ENCODE measurements at places on chromosomes 3 and 15.

- no peak overlapping the region for H3K27ac ChIP-seq
- no peaks in the 10 kb centered on the region for H3K4me1 ChIP-seq
- no peaks in the 10 kb centered on the region for H3K36me3 ChIP-seq
Observed at GRCh38 chr3:178623666-178624255, 87.5 kb downstream of the KCNMB2 start.

GRCh38 chr3:110378481-110378880, 693.1 kb upstream of the NECTIN3 start:
- no peak for ATAC-seq
- no peaks in the 10 kb centered on the region for H3K27me3 ChIP-seq
- no peak overlapping the region for H3K4me3 ChIP-seq

DNA sequence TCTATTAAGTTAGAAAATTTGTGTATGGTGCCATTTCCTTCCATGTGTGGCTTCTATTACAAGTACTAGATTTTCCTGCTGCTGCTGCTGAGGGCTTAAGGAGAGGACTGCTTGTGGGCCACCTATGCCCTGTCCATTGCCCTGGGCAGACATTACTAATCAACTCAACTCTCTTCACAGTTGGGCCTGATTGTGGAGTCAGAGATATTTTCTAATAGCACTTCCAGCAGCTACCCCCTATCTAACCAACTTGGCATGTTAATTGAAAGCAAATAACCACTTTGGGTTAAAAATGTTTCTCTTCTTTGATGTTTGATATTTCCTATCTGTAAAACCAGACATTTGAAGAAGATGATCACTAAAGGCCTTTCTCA, 242.0 kb downstream of the EDEM1 start:
- ATAC-seq: no peak
- H3K27me3 ChIP-seq: peaks cover 4% of the 10 kb centered on the region
- no peak overlapping the region for H3K4me3 ChIP-seq
- no peaks in the 10 kb centered on the region for H3K36me3 ChIP-seq
- no peak overlapping the region for H3K27ac ChIP-seq

GRCh38 chr15:96273317-96274086, 57.0 kb upstream of the NR2F2 start:
- H3K27me3 ChIP-seq: no peaks in the 10 kb centered on the region
- no peak overlapping the region for H3K4me3 ChIP-seq
- no peaks in the 10 kb centered on the region for H3K4me1 ChIP-seq
- H3K36me3 ChIP-seq: no peaks in the 10 kb centered on the region
- no peak overlapping the region for H3K27ac ChIP-seq

DNA sequence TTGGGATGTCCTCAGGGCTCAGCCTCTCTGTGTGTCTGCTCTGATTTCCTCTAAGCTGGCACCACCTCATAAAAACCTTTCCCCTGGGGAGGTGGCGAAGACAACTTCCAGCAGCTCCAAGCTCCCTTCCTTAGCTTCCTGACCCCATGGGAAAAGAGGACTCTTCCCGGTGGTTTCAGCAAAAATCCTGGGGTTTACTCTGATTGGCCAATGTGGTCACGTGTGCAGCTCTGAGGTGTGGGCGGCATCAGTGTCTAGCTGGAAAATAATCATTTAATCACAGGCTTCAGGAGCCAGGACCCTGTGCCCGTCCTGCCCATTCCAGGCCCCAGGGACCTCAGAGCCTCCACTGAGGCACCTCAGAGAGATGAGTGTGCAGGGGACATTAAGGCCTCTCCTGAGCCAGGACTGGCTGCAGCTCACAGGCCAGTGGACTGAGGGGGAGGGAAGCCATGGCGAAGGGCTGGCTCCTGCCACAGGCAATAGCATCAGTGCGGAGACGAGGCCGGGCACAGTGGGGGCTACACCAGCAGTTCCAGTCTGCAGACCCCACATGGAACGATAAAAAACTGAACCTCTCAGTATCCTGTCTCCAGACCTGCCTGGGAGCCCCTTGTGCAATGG, 104.1 kb downstream of the TPRA1 start:
- H3K27me3 ChIP-seq: peaks cover 37% of the 10 kb centered on the region
- no peak overlapping the region for H3K4me3 ChIP-seq
- H3K36me3 ChIP-seq: no peaks in the 10 kb centered on the region
- H3K4me1 ChIP-seq: peaks cover 4% of the 10 kb centered on the region

DNA sequence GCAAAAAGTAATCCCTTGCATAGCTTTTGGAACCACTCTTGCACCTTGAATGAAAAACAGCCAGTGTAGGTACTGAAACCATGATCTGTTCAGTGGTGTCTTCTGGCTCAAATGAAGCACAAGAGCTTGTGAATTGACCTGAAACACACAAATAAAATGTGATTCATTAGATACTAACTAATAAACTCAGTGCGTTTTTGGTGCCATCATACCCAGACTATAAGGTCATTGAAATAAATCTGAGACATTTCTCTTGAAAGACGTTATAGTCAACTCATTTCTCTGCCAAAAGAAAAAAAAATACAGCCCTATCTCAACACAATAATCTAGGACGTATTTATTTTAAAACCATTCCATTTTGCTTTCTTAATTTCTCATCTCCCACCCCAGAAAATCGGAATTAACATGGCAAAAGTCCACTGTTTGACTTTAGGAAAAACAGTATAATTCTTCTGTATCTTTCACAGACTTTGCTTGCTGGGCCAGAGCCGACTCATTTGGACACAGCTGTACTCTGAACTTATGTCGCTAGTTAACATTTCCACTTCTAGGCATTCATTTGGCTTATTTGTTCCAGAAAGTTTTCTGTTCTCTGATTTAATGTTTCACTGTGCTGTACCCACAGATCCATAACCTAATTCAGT, 284.9 kb upstream of the TBL1XR1 start:
- no peaks in the 10 kb centered on the region for H3K36me3 ChIP-seq
- no peak for ATAC-seq

DNA sequence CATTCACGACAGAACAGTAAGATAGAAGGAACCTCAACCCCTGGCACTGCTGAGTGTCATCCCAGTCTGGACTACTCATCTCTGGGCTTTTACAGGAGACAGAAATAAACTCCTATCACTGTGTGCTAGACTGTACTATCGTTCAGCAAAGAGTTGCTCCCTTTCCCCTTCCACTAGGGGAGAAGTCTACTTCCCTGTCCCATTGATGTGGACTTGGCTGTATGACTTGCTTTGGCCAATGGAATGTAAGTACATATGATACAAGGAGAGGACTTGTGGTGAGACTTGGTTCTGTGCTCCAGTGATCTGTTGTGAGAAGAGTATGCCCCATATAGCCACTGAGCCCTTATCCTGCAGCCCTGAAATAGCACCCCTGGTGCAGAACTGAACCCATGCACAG, 5.3 kb upstream of the KIF7 start:
- no peaks in the 10 kb centered on the region for H3K36me3 ChIP-seq
- no peak for ATAC-seq
- H3K4me1 ChIP-seq: peaks cover 6% of the 10 kb centered on the region
- no peak overlapping the region for H3K4me3 ChIP-seq
- peaks cover 45% of the 10 kb centered on the region for H3K27me3 ChIP-seq

DNA sequence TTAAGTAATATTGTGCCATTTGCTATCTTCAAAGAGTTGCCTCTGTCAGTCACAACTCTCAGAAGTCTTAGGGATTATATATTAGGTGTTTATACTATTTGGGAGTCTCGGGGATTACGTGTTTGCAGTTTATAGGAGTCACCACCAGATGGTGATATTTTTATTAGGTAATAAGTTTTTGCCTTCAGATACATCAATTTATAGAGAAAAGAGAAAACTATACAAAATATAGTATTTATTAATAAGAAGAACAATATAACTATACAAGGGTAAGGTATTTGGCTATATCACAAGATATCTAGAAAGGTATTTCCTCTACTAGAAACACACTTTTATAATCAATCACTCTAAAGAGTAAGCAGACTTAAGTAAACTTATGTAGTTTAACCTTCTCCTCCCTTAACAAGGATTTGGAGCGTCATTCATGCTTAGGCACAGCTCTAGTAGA, 10.7 kb upstream of the DHX36 start:
- no peaks in the 10 kb centered on the region for H3K4me1 ChIP-seq
- H3K4me3 ChIP-seq: no peak overlapping the region
- H3K27me3 ChIP-seq: peaks cover 8% of the 10 kb centered on the region
- no peaks in the 10 kb centered on the region for H3K36me3 ChIP-seq
- ATAC-seq: no peak

- H3K36me3 ChIP-seq: no peaks in the 10 kb centered on the region
- no peak overlapping the region for H3K4me3 ChIP-seq
- ATAC-seq: no peak
Observed at GRCh38 chr3:12273045-12273695, 15.7 kb upstream of the PPARG start.

DNA sequence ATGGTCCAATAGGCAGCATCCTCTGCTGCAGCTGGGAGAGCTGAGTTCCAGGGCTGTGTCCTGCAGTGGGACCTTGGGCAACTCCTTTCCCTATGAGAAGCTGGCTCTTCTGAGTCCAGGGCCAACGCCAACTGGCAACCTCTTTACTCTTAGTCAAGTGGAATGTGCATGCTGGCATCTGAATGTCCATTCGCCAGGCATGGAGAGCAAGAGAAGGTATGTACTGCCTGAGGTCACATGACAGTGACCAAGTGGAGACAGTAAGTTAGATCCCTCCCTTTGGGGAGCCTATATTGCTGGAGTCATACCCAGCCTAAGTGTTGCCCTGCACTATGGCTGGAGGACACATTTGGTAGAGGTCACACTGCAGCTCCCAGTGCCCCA, 12.1 kb downstream of the HEMK1 start:
- peaks cover 26% of the 10 kb centered on the region for H3K4me1 ChIP-seq
- no peak for ATAC-seq
- H3K4me3 ChIP-seq: no peak overlapping the region
- H3K27me3 ChIP-seq: no peaks in the 10 kb centered on the region

DNA sequence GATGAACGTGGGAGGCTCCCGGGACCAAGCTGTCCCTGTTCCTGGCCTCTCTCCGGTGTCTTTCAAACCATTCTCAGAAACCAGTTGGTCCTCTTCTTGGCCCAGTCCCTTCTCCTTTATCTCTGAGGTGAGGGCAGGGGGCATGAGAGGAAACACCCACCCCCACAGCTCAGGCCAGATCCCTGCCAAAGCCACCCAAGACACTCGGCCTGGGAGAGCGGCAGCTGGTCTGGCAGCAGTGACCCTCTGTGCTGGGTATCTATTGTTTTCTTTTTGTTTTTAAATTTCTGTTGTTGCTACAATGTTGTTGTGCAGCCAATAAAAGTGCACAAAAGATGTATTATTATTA, 27.3 kb downstream of the ACSBG1 start:
- ATAC-seq: no peak
- no peak overlapping the region for H3K4me3 ChIP-seq
- no peaks in the 10 kb centered on the region for H3K4me1 ChIP-seq
- peak overlapping the region; percentile 36 for H3K27ac ChIP-seq
- peaks cover 9% of the 10 kb centered on the region for H3K27me3 ChIP-seq
- no peaks in the 10 kb centered on the region for H3K36me3 ChIP-seq

GRCh38 chr15:70768257-70768883, 5.0 kb upstream of the UACA start:
- ATAC-seq: no peak
- peaks cover 28% of the 10 kb centered on the region for H3K27me3 ChIP-seq
- peaks cover 13% of the 10 kb centered on the region for H3K4me1 ChIP-seq
- no peak overlapping the region for H3K27ac ChIP-seq

- ATAC-seq: no peak
- no peak overlapping the region for H3K27ac ChIP-seq
- no peaks in the 10 kb centered on the region for H3K4me1 ChIP-seq
- no peak overlapping the region for H3K4me3 ChIP-seq
- no peaks in the 10 kb centered on the region for H3K36me3 ChIP-seq
Observed at GRCh38 chr15:81189583-81190283, 6.9 kb upstream of the IL16 start.

DNA sequence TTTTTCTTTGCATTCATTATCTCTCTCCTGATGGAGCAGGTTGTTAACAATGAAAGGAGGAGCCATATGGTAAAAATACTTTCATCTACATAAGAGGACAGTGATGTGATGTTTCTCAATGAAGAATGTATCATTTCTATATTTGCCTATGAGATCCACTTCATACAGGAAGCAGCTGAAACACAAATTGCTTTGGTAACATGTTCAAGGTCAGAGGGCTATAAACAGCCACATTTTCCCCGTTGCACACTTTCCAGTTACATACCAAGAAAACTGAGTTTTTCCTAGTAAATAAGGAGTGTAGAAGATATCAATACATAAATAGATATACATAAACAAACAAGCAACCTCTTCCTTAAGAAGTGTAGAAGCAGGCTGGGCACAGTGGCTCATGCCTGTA, 32.6 kb upstream of the GYG1 start:
- no peaks in the 10 kb centered on the region for H3K36me3 ChIP-seq
- no peaks in the 10 kb centered on the region for H3K4me1 ChIP-seq
- no peak for ATAC-seq
- peaks cover 21% of the 10 kb centered on the region for H3K27me3 ChIP-seq
- no peak overlapping the region for H3K4me3 ChIP-seq
- no peak overlapping the region for H3K27ac ChIP-seq

DNA sequence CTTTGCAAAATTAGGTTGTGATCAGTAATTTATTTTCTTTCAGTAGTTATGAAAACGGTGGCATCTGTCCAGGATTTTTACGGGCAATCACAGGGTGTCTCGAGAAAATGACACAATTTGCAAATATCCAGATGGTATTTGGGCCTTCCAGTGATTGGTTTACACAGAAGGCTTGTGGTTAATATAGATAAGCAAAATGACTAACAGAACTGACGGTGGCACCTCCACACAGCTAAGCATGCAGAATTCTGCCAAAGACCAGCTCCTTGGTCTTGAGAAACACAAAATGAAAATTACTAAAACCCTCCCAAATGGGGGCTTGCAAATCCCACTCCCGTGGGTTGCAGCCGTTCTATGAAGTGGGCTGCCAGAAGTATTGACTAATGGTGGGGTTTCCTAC, 5.5 kb downstream of the ARHGEF3 start:
- peaks cover 55% of the 10 kb centered on the region for H3K4me1 ChIP-seq
- no peaks in the 10 kb centered on the region for H3K27me3 ChIP-seq
- H3K36me3 ChIP-seq: peaks cover 29% of the 10 kb centered on the region
- peak overlapping the region; percentile 88 for H3K4me3 ChIP-seq
- H3K27ac ChIP-seq: peak overlapping the region; percentile 47

DNA sequence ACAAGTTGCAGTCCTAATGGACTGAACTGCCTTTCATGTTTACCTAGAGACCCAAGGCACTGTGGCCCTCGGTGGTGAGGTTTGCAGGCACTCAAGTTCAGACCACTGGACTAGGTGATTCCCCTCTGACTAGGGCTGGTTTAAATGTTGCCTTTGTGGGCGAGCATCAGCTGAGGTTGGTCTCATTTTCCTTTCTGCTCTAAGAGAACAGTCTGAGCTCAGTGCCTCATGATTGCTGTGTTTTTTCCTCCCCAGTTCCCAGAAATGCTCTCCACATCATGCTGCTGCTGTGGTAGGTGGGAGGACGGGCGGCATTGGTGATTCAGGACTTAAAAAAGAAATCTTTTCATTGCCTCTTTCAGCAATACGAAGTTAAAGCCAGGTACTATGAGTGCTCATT, 237.2 kb downstream of the MBNL1 start:
- no peaks in the 10 kb centered on the region for H3K36me3 ChIP-seq
- peaks cover 4% of the 10 kb centered on the region for H3K27me3 ChIP-seq
- no peaks in the 10 kb centered on the region for H3K4me1 ChIP-seq
- peak; percentile 98 for ATAC-seq
